ENCODE measurements at places on chromosomes 12 and 14.

- no peak for DNase-seq
Observed at GRCh38 chr12:62267480-62267879, 7.3 kb downstream of the USP15 start.

DNA sequence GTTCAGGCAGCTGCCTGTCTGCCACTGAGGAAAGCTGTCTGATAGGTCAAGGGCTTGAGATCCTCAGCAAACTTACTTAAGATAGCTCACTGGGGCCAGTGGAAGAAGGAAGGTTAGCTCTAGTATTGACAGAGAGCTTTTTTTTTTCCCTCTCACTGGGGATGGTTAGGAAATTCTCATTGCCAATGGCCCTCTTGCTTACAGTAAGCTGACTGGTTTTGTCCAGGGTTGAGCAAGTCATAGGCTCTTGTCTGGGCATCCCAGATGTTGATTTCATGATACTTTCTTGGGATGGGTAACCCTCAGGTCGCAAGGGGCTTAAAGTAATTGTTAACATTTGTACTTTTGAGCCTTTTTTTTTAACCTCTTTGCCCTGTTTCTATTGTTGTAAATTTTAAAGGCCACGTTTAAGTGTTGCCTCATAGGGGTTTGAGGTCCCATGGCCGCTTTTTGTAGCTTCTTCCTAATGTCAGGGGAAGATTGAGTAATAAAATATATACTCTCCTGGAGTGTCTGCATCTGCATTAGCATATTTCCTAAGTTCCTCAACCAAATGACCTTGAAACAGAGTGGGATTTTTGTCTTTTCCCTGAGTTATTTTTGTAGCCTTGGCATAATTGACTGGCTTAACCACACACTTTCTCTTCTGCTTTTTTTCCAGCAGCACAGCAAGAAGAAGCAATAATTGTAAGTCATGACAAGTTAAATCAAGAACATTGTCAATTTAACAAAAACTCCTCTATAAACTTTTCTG lies 716.0 kb downstream of the LRFN5 start:
- DNase-seq = no peak

DNA sequence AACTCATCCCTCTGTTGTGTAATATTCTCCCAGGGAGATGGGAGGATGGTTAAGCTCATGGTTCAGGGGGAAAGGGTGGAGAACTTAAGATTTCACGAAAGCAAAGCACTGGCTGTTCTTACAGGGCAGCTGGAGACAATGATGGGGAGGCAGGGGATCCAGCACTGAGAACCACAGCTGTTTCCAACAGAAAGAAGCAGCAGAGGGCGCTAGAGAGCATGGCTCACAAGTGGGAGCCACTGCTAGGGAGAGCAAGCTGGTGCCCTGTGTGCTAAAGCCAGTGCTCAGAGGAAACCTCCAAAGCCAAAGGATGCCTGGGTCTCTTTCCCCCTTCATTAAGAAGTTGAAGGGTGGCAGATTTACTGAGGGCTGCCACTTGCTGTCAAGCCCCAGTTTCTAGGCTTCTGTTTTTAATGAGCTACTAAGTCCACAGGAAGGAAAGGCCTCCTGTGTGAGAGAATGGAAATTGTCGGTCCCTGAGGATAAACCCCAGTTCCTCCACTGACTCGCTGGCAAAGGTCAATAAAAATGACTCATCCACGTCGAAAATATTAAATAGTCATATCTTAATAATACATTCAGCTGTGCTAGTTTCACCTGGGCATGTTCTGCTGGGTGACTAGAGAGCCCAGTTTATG lies 199.7 kb downstream of the ANO2 start:
- no peak for DNase-seq

- DNase-seq = no peak
Observed at GRCh38 chr12:11578461-11578993, 70.9 kb upstream of the ETV6 start.

DNA sequence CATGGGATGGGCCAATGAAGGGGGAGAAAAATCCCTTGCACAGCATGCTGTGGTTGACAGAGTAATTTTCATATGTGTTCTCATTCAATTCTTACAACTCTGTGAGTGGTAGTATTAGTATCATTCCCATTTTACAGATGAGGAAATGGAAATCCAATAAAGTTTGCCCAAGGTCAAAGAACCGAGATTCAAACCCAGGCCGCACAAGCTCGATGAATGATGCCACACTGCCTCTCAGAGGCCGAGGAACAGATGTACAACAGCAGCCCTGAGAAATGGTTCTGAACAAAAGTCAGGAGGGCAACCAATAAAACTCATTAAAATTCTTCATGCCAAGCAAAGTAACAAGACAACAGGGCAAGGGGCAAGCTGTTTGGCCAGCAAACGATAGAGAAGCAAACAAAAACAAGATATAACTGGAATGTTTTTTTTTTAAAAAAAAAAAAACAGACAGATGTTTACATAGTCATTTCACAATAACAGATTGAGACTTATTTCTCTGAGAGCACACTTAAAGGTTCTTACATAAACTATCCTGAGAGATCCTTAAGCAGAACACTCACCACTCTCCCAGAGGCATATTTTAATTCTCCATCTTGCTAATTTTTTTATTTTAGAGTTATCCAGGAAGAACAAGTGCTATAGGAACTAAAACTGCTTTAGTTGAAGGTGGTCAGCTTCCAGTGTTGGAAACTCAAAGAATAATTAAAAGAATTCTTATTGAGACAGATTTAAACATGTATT lies 85.8 kb downstream of the EXOC5 start:
- DNase-seq = no peak

DNA sequence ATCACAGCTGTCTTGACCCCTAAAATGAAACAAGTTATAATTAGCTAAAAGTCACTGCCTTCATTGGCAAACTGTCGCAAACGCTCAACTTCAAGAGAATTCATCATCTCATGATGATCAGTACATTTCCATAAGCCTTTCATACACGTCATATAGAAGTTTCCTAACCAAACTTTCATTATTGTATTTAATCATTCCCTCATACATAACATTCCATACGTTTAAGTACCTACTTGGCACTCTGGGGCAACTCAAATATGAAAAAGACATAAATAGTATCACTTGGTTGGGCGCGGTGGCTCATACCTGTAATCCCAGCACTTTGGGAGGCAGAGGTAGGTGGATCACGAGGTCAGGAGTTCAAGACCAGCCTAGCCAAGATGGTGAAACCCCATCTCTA lies 12.4 kb upstream of the PPP2R5E start:
- DNase-seq = no peak

DNA sequence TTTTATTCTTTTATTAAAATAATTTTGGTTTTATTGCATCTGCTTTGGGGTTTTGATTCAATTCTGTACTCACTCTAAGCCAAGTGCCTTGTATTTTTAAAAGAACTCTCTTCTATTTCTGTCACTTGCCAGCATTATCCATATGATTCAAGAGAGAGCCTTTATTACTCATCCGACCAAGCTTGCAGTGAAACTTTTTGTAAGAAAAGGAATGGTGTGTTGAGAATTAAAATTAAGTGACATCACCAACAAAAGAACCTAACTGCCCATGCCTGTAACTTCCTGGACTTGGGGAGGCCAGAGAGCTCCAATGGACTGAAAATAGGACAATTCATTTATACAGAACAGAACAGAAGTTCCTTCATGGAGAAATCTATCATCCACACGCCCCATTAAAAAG lies 52.1 kb downstream of the GALNT4 start:
- no peak for DNase-seq

DNA sequence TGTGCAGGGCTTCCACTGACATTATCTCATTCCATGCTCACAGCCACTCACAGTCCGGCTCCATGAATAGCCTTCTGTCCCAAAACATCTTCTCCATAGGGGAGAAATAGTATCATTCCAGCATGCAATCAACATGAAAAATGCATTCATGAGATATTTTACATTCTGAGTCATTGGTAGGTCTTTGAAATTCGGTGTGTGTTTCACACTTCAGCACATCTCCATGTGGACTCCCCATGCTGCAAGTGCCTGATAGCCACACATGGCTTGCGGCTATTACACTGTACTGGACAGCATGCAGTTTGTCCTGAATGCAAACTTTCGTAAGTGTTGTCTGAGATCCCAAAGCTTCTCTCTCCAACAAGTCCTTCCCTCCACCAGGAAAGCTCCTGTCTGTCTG lies 449.3 kb downstream of the MED13L start:
- no peak for DNase-seq

DNA sequence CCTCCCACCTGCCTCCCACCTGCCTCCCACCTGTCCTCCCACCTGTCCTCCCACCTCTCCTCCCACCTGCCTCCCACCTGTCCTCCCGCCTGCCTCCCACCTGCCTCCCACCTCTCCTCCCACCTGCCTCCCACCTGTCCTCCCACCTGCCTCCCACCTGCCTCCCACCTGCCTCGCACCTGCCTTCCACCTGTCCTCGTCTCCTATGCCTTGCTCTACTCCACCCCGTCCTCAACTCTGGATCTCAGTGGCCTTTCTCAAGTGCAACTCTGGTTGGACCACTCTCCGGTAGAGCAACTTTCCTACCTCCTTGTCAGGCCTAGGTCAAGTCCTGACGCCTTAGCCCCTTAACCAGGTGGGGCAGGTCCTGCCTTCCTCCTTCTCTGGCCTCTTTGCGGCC lies 29.3 kb upstream of the PEX5 start:
- no peak for DNase-seq
